Naive thymus-derived CD8-positive, alpha-beta T cell (primary cell): ENCODE measurements at places on chromosomes 12 and 14. TPM values are rescaled to one million over a fixed set of nuclear protein-coding genes. Genes with fewer than 3 reads are reported as not detected.

The HOXC12 gene
- not detected for total RNA-seq

The KIAA0586 gene
- 45.4 TPM for total RNA-seq

The SLC4A8 gene
- total RNA-seq: 0.42 TPM

The MAP1LC3B2 gene
- 1.1 TPM for total RNA-seq

GRCh38 chr12:111298582-111299436 lies 70.1 kb downstream of the PHETA1 start:
- H3K36me3 ChIP-seq: no peaks in the 10 kb centered on the region
- H3K4me1 ChIP-seq: no peaks in the 10 kb centered on the region
- no peak overlapping the region for H3K27ac ChIP-seq

- H3K4me3 ChIP-seq: no peak overlapping the region
- no peaks in the 10 kb centered on the region for H3K27me3 ChIP-seq
- no peaks in the 10 kb centered on the region for H3K4me1 ChIP-seq
- DNase-seq: no peak
- H3K36me3 ChIP-seq: peaks cover 42% of the 10 kb centered on the region
These were observed 37.1 kb upstream of the VSX2 start for GRCh38 chr14:74202113-74202512.

GRCh38 chr14:50978529-50978871 lies 34.2 kb upstream of the PYGL start:
- H3K4me3 ChIP-seq: no peak overlapping the region
- H3K4me1 ChIP-seq: no peaks in the 10 kb centered on the region
- no peaks in the 10 kb centered on the region for H3K36me3 ChIP-seq
- H3K27ac ChIP-seq: no peak overlapping the region

DNA sequence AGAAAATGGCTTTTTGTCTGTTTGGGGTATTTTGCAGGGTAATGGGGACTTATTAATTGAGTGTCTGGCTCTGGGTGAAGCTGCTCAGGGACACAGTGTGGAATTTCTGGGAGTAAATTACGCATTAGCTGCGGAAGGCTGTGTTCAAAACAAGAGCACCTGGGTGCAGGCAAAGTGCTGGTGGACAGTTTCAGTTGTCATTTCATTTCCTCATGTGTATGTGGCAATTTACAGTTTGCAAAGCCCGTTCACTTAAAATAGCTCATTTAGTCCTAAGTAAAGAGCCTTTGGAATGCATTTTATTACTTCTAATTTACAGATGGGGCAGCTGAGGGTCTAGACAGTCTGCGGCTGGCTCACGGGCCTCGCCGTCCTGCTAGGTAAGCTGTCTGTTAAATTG lies 546.8 kb downstream of the BCL11B start:
- H3K27ac ChIP-seq: no peak overlapping the region
- peaks cover 9% of the 10 kb centered on the region for H3K4me1 ChIP-seq
- no peaks in the 10 kb centered on the region for H3K27me3 ChIP-seq
- H3K4me3 ChIP-seq: no peak overlapping the region
- H3K36me3 ChIP-seq: peaks cover 10% of the 10 kb centered on the region

DNA sequence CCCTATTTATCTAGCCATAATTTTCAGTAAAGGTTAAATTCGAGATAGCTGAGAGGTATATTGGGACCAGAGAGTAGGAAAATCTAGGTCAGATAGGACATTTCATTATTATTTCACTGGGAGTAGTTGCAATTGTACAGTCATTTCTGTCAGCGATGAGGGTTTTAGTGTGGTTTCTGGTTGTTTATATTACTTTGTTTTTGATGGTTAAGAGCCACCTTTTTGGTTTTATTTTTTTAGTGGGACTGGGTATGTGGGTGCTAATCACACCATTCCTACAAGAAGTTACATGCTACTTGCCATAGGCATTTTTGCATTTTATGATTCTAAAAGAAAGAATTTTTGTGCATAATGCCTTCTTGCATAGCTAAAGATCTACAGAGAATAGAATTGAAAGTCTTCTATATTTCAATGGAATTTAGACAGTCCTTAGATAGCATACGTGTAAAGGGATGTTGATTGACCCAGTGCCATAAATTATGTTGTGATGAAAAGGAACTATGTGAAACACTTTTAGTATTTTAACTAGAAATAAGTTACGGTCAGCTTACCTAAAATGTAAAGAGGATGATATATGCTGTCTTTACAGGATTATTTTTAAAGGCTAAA lies 85.2 kb downstream of the KTN1 start:
- H3K4me1 ChIP-seq: peaks cover 4% of the 10 kb centered on the region
- DNase-seq: no peak
- H3K27me3 ChIP-seq: no peaks in the 10 kb centered on the region
- H3K4me3 ChIP-seq: no peak overlapping the region

DNA sequence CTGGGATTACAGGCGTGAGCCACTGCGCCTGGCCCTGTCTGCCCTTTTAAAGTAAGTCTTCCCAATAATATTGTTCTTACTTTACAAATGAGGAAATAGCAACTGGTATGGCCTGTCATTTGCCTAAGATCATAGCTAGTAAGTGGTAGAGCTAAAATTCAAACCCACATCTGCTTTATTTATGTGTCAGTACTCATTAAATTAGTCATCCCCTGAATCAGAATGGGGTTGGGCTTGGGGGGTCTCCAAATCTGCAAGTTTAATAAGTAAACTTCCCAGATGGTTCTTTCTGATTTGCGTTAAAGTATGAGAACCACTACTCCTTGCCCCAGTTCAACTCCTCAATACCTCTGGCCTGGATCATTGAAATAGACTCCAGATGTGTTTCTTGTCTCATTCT lies 96.2 kb downstream of the FAR2 start:
- H3K4me1 ChIP-seq: no peaks in the 10 kb centered on the region
- H3K27me3 ChIP-seq: no peaks in the 10 kb centered on the region
- no peak overlapping the region for H3K27ac ChIP-seq
- H3K36me3 ChIP-seq: no peaks in the 10 kb centered on the region
- no peak for DNase-seq
- H3K4me3 ChIP-seq: no peak overlapping the region

- H3K4me1 ChIP-seq: peaks cover 15% of the 10 kb centered on the region
- H3K27ac ChIP-seq: no peak overlapping the region
- no peak overlapping the region for H3K4me3 ChIP-seq
- no peaks in the 10 kb centered on the region for H3K36me3 ChIP-seq
- no peaks in the 10 kb centered on the region for H3K27me3 ChIP-seq
These were observed 90.5 kb downstream of the SLC2A13 start for GRCh38 chr12:40015345-40015744.

DNA sequence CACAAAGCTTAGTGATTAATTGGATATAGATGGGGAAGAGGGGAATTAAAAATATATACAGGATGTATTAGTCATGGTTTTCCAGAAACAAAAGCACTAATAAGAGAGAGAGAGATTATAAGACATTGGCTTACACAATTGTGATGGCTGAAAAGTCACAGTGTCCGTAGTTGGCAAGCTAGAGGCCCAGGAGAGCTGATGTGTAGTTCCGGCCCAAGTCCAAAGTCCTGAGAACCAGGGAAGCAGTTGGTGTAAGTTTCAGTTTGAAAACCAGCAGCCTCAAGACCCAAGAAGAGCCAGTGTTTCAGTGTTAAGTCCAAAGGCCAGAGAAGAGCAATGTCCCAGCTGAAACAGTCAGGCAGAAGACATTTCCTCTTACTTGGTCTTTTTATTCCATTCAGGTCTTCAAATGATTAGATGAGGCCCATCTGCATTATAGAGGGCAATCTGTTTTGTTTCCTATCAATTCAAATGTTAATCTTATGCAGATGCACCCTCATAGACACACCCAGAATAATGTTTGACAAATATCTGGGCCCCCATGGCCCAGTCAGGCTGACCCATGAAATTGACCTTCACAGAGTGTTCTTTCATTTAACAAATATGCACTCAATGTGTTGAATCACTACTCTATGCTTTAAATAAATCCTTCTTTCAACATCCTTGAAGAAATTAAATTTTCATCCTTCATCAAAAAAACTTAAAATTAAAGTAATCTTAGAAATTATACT lies 67.2 kb upstream of the DIO2 start:
- no peak overlapping the region for H3K27ac ChIP-seq
- no peaks in the 10 kb centered on the region for H3K4me1 ChIP-seq
- H3K4me3 ChIP-seq: no peak overlapping the region
